ENCODE measurements at places on chromosomes 2 and 18.

DNA sequence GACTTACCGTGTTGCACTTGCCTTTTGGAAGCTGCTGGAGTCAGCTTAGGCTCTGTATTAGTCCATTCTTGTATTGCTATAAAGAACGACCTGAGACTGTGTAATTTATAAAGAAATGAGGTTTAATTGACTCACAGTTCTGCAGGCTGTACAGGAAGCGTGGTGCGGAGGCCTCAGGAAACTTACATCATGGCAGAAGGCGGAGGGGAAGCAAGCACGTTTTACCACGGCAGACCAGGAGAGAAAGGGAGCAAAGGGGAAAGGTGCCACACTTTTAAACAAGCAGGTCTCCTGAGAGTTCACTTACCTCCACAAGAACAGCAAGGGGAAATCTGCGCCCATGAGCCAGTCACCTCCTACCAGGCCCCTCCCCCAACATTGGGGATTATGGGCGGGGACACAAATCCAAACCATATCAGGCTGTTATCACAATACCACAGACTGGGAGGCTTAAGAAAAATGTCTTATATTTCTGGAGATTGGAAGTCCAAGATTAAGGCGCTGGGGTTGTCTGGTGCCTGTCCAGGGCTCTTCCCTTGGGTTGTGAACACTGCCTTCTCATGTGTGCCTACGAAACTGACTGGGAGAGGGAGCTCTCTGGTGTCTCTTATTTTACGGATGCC, 3.6 kb upstream of the D2HGDH start:
- DNase-seq: no peak

GRCh38 chr2:105576440-105577241, 168.1 kb upstream of the NCK2 start:
- no peak for DNase-seq

GRCh38 chr2:174771136-174771535, 6.9 kb upstream of the CHRNA1 start:
- DNase-seq: no peak

GRCh38 chr2:198587741-198588140, 783.3 kb downstream of the PLCL1 start:
- DNase-seq: no peak

GRCh38 chr2:235747001-235747785, 253.3 kb downstream of the AGAP1 start:
- DNase-seq: no peak

DNA sequence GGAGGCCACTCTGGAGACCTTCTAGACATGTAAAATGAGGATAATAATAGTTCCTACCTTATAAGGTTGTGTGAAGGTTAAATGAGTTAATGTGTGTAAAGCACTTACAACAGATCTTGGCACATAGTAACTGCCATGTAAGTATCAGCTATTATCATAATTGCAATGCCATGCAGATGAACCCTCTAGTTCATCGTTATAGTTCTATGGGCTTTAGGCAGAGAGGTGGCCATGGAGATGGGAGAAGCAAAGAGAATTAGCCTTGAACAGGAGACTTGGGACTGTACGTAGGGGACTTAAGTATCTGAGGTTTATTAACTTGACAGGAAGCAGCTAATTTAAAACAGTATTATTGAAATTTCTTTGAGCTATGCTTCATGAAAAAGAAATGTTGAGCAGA, 151.8 kb downstream of the PIK3C3 start:
- DNase-seq: no peak

DNA sequence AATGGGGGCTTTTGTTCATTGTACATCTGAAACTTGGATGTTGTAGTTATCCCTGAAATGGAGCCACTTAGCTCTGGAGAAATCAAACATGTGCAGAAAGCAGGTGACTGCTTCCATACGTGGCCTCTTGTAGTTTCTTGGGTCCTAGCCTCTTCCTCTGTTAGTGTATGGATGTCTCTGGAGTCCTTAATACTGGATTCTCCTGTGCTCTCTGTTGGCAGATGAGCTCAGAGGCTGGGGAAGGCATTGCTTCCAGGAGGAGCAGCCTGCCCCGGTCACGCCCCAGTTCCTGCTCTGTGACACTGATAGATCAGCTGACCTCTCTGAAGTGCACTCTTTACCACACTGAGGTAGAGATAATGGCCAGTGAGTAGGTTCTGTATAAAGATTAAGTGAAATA, 176.2 kb downstream of the LDLRAD4 start:
- DNase-seq: no peak

DNA sequence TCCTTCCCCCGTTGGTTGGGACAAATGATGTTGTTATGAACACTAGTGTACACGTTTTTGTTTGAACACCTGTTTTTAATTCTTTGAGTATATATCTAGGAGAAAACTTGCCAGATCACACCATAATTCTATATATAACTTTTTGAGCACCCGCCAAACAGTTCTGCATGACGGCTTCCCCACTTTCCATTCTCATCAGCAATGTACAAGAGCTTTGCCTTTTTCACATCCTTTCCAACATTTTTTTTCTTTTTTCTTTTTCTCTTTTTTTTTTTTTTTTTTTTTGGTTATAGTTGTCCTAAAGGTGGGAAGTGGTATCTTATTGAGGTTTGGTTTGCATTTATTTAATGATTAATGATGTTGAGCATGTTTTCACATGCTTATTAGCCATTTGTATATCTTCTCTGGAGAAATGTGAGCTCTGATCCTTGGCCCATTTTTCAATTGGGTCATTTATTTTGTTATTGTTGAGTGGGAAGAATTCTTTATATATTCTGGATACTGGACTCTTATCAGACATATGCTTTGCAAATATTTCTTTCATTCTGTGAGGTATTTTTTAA, 86.9 kb upstream of the ZC3H15 start:
- no peak for DNase-seq

GRCh38 chr2:42901076-42901640, 108.8 kb upstream of the HAAO start:
- DNase-seq: no peak

GRCh38 chr2:186612555-186613440, 22.9 kb downstream of the ITGAV start:
- no peak for DNase-seq

DNA sequence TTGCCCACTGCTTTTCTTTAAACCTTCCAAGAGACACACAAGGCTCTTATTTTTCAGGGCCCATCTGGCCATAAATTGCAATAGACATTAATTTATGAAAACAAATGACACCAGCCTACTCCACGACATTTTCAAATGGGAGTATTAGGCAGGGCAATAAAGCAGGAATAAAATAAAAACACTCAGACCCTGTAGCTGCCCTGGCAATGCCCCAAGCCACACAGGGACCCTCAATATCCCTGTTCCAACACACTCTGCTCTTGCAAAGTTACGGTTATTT, 550.8 kb upstream of the TNP1 start:
- DNase-seq: no peak

DNA sequence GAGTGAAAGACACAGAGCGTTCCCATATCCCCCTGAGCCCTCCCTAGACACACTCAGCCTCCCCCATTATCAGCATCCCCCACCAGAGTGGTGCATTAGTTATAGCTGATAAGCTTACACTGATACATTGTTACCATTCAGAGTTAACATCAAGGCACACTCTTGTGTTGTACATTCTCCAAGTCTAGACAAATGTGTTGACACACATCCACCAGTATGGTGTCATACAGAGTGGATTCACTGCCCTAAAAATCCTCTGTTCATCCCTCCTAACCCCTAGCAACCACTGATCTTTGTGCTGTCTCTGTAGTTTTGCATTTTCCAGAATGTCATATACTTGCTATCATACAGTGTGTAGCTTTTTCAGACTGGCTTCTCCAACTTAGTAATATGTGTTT, 78.0 kb upstream of the RPL31 start:
- no peak for DNase-seq

DNA sequence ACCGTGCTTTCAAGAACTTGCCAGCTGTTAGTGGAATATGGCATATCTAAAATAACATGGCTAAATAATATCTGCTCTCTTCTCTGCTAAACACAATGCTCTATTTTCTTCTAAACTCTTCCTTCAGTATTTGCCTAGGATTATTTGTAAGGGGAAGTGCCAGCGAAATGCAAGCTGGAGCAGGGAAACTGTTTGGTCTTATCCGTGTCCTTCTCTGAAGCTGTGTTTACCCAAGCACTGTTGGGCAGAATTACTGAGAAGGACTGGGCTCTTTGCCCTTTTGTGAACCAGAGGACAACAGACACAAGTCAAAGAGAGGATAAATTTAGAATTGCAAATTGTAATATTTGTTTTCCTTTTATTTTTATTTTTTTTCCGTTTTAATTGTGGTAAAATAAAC, 23.6 kb downstream of the CPO start:
- DNase-seq: no peak

Data from activated CD8-positive, alpha-beta memory T cell treated with anti-CD3 and anti-CD28 coated beads for 1 hour (primary cell).